Epithelial cell of proximal tubule (primary cell): ENCODE measurements at places on chromosomes 1 and 21. TPM values are rescaled to one million over a fixed set of nuclear protein-coding genes. Genes with fewer than 3 reads are reported as not detected.

GRCh38 chr21:28671549-28672195, 321.0 kb downstream of the LTN1 start:
- DNase-seq = no peak

PTGFR gene
- total RNA-seq = 0.14 and 1.3 TPM in 2 replicates

DNA sequence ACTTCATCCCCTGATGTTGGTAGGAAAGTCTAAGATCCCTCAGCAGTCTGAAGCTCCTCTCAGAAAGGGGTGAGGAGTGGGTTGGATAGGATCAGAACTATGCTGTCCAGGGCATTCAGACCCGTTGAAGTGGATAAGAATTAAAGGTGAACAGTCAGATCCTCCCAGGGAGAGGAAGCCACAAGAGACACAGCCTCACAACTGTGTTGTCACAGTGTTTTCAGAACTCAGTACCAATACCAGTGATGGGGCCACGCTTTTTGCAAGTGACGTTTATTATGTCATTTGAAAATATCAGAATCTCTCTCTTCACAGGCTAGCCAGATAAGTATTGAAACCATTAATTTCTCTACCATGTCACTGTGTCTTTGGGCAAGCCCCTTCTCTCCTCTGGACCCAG, 15.4 kb upstream of the EPS15 start:
- DNase-seq = no peak

GRCh38 chr1:110540891-110541685, 22.1 kb upstream of the KCNA10 start:
- DNase-seq = no peak
